T-helper 9 cell (primary cell): ENCODE measurements at places on chromosomes 12 and 14.

GRCh38 chr14:77582511-77582910 is 33.9 kb downstream of the SPTLC2 start:
- no peak for DNase-seq

DNA sequence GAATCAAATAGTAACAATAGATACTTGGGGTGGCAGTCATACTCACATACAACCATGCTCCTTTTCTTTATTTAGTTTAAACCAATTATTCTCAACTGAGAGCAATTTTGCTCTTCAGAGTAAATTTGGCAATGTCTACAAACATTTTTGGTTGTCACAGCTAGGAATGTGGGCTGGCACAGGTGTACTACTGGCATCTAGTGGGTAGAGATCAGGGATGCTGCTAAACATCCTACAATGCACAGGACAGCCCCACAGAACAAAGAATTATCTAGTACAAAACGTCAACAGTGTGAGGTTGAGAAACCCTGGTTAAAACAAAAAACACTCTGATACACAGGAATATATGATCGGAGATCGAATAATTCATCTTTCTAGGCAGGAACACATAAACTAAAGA is 186.5 kb downstream of the NELL2 start:
- no peak for DNase-seq

DNA sequence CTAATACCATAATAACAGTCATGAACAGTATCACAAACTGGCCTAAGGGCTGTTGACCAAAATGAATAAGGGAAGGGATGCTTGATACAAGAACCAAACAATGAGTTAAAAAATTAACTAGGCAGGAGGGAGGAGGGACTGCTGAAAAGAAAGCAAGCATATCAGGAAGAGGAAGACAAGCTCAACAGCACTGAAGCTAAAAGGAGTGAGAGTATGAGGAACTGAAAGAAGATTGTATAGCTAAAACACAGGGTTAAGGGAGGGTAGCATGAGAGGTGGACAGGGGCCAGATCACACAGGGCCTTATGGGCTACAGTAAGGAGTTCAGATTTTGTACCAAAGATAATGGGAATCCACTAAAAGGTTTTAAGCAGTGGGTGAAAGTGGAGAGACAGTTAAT is 34.1 kb downstream of the ITGA7 start:
- DNase-seq, result no peak

DNA sequence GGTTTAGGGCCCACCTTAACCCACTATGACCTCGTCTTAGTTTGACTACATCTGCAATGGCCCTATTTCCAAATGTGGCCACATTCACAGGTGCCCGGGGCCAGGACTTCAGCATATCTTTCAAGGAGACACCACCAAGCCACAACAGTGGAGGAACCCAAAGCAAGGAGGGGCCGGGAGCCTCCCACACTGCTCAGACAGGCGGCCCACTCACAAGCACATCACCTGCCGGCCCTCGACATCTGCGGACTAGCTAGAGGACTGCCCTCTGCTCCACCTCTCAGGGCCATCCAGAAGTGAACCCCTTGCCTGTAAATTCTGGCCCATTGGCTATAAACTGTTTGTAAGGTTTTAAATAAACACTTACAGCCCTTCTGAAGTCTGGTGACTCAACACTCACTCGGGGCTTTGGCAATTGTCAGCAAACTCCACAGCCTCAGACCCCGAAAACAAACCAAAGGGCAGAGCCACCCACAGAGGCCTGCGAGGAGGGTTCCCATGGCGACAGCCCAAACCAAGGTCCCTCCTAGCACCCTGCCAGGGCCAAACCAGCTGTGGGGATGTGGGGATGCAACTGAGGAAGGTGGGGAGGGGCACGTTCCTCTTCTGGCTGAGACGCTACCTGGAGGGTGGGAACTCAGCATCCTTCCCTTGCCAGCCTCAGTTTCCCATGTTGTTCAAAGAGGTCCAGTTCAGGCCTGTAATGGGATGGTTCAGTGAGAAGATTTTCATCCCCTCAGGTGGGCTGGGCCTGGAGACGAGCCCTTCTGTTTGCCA is 95.8 kb downstream of the DICER1 start:
- DNase-seq, result no peak

DNA sequence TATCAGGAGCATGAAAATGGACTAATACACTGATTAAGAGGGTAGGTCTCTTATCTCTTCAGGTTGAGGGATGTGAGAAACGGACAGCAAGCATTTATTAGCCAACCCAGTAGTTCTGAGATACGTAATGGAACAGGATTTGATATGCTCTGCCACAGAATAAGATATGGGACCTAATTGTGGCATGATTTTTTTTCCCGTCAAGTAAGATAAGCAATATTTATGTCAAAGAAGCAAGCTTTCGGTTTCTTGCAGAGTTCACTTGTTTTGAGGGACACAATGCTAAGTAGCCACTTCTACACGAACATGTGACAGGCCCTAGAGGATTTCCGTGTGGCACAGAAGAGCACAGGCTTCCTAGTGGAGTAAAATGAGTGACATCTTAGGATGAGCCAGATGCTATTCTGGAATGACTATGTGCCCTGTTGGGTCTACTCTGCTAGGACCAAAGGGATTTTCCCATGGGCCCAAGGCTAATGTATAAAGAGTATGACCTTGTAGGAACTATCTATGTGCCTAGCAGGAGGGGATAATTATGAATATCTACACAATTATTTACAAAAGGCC is 57.9 kb downstream of the SLC38A1 start:
- no peak for DNase-seq

GRCh38 chr14:50001999-50002925 is 109.4 kb downstream of the ARF6 start:
- DNase-seq, result peak; percentile 49

DNA sequence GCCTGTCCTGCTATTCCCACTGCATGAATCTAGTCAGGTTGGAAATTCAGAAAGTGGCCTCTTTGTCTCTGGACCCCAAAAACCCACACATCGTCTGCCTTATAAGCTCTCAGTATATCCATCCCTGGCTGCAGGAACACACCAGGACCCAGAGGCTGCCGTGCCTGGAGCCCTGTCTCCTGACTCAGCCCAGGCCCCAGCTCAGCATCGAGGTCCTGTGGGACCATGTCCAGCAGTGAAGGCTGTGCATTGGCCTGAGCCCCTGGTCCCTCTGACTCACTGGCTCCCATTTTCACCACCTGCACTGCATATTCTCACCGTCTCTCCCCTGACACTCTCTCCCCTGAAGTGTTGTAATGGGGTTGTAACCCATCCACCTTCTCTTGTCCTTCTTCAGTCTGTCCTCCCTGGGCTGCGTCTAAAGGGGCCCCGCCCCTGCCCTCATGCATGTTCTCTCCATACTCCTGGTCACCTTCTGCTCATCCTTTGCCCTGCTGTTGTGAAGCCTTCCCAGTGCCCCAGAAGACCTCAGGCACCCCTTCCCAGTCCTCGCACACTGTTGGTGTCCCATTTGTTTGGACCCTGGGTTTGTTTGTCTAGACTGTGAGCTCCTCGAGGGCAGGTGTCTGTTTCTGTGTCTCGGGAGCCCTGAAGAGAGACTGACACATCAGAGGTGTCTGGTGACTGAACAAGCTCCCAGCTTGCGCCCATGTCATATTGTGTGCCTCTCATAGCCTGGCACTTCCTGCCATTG is 43.8 kb downstream of the EVL start:
- no peak for DNase-seq

DNA sequence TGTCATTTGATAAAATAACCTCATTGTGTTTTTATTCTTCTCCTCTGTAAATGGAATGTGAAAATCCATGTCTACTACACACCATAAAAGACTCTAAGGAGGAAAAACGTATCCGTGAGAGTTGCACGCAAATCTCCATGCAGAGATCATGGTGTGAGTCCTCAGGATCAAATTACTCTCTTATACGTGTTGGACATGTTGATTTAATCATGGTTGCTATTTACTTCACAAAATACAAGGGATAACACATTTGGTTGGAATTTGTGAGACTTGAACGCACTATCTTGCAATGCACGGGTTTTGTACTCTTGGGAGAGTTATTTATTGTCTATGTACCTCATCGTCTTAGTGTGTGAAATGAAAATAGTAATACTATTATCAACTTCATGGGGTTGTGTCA is 128.0 kb upstream of the RASSF8 start:
- no peak for DNase-seq

- DNase-seq, result no peak
These were observed 476.3 kb downstream of the LRIG3 start for GRCh38 chr12:58443981-58444371.

GRCh38 chr14:26765301-26765700 is 167.5 kb upstream of the NOVA1 start:
- DNase-seq, result no peak

DNA sequence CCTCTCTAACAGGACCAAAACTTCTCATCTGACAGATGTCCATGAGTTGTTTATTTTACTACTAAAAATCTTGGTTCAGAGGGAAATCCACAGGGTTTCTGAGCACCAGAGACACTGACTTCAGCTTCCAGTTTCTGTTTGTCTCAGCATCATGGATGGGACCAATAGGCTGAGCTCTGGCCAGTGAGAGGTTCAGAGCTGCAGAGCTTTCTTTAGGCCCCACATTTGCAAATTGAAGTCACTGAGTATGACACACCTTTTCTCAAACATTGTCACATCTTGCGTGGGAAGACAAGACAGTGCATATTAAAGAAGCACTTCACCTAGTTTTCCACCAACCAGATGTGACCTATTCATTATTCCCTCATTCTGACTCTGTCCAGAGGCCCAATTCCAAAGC is 45.2 kb downstream of the RDH12 start:
- DNase-seq, result no peak

DNA sequence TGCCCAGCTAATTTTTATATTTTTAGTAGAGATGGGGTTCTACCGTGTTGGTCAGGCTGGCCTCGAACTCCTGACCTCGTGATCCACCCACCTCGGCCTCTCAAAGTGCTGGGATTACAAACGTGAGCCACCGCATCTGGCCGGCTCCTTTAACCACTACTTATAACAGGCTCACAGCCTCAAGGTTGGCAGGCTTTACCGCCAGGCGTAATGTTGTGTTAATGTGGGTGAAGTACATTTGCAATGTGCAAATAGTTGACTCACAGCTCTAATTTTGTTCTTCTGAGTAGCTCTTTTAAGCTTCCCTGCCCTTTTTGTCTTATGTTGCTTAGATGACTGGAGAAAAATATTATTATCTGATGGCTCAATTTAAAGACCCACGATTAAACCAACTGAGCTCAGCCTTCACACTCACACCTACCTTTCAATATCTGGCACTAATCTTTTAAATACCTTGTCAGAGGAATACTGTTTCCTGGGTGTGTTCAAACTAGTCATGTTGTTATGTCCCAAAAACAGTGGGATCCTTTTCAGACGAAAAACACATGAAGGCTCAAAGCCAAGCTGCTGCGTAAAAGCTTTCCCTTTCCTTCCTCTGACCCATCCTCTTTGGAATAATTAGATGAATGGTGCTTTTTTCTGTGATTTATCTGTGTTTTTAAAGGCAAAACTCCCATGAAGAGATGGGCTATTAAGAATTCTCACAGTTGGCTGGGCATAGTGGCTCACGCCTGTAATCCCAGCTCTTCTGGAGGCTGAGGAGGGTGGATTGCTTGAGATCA is 57.2 kb upstream of the USP44 start:
- DNase-seq, result no peak

DNA sequence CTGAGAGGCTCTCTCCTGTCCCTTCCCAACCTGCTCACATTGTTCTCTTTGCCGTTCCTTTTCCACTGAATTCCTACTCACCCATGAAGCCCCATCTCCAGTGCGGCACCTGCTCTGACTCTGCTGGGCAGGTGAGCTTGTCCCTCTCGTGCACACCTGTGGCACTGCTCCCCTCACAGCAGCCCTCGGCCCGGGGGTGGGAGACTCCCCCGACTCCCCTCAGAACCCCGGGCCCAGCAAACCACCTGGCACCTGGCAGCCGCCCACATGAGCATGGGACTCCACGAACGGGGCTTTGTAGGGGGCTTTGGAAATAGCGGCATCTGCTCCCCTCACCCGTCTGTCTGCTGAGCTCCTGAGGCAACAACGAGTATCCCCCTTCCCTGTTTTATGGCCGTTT is 162.4 kb upstream of the PRMT8 start:
- DNase-seq, result no peak

DNA sequence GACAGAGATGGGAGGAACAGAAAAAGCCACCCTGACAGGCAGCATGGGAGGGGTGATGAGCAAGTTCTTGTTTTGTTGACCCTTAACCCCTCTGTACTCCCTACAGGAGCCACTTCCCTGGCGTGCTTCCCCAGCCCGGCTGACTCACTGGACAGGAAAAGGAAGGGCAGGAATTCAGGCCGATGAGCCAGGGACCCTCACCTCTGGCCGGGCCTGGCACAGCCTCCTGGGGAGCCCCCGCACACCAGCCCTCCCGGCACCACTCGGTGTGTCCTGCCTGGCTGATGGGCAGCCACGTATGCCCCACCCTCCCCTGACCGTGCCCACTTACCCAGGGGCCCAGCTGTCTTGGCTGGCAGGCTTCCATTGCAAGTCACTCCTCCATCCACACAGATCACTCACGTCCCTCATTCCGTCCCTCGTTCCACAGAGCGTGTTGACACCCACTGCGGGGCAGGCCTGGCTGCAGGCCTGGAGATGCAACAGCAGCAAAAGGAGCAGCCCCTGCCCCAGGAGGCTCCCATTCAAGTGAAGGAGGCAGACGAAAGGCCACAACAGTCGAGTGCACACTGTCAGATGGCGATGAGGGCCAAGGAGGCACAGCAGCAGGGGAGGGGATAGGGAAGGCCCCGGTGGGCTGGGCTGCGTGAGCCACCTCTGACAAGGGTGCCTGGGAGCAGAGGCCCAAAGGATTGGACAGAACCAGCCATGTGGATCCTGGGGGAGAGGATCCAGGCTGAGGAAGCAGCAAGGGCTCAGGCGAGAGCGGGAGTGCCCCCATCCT is 19.7 kb upstream of the CD9 start:
- no peak for DNase-seq

DNA sequence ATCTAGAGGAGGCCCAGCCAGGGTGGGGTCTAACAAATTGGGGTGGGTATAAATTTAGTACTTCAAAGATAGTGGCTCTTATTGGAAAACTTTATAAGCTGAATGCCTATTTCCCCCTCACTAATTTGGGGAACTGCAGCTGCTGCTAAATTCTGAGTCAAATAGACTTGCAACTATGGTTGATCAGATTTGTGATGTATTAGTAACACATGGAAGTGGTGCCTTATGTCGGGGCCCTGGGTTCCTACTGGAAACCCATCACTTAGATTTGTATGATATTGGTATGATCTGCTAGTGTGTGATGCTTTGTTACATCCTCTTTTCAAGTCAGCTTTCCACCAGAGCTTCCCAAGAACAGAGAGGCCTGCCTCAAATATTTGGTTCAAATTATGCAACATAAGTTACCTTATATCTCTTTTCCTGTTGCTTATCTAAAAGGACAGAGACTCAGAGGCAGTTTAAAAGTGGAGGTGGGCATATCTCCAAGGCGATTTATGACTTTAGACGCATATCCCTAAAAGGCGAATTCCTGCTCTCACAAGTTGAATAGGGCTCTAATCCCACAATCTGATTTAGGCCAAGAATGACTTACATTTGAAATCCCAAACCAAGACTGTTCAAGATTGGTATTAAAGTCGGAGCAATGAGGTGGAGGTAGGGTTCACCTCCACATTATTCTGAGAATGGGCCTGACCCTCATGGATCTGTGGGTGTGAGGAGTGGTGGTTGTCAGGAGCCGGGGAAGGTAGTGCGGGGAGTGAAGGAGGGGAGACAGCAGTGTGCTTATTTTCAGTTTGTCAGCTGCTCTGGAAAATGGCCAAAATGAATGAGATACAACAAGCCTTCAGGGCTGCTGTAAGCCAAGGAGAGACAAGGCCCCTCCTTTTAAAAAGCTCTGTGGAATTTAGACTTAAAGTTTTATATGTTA is 425.8 kb downstream of the RAD51B start:
- DNase-seq, result no peak

GRCh38 chr12:45296046-45296586 is 80.2 kb downstream of the ANO6 start:
- no peak for DNase-seq
